ENCODE measurements at places on chromosomes 16 and 17.

DNA sequence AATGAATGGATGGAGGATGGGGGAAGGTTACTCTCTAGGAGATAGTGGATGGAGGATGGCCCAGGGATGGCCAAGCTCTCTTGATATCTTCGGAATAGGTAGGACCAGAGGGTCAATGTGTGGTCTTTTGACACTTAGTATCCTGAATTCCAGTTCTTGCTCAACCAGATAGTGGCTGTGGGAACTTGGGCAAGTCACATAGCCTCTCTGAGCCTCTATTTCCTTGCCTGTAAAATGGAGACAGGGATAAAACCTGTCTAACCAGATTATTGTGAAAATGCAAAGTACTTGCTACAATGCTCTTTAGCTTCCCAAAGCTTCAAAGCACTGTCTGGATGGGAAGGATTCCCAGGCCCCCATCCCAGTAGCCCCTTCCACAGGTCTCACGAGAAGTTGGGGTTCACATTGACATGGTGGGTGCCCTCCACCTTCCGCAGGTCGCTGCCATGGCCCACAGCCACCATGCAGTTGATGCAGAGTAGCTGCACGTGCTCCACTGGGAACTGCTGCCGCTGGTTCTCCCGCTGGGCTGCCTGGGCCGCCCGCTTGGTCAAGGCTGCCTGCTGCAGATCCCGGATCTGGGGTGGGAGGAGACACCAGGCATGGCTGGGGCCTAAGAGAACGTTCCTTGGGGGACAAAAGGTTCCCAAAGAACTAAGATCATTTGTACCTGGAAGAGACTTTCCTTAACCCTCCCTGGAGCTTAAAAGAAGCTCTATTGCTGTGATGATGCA lies 5.1 kb upstream of the ZNF385C start:
- DNase-seq = no peak

- DNase-seq = no peak
Observed at GRCh38 chr17:333626-334396, 18.8 kb downstream of the RPH3AL start.

DNA sequence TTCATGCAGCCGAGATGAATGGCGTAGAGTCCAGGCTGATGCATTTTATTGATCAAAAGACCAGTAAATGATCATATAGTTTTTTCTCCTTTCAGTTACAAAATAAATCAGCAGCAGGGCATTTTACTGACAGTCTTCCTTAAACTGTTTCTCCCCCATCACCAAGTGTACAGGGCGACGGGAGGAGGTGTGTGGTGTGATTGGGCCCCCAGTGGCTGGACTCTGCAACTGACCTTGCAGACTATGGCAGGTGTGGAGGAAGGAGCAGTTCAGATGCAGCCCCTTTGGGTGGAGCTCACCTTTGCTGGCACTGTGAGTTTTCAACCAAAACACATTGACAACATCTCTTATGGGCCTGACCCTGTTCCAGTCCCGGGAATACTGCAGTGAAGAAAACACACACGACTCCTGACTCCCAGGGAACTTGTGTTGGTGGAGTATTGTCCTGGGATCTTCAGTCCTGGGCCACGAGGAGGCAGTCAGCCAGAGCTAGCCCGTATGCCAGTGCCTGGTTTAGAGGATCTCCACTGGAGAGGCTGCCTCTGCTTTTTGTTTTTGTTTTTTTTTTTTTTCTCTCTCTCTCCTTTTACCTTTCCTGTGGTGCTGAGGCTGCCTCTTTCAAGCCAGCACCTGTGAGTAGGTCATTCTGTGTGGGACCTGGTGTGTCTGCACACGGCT lies 29.8 kb downstream of the KIAA0513 start:
- DNase-seq = no peak

- DNase-seq = no peak
Observed at GRCh38 chr17:50866950-50867362, 802 bp upstream of the TOB1 start.

Measured in vagina (tissue), 2 donors.